ENCODE measurements at places on chromosomes 3 and 15.

DNA sequence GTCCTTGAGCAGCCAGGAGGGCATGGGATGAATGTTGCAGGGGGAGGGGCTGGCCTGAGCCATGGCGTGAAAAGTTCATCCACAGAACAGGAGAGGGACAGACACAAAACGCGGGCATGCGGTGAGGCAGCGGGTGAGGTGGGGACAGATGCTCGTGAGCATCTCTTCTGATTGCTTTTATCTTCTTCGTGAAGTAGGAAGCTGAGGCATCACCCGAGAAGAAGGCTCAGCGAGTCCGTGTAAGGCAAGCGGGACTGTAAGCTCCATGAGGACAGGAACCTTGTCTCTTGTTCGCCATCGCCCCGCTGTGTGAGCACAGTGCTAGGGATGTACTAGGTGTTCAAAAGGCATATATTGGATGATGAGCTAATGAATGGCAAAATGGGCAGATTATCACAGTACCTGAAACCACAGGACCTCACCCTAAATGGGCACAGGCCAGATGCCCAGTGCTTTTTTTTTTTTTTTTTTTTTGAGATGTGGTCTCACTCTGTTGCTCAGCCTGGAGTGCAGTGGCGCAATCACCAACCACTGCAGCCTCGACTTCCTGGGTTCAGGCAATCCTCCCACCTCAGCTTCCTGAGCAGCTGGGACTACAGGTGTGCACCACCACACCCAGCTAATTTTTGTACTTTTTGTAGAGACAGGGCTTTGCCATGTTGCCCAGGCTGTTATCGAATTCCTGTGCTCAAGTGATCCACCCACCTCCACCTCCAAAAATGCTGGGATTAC is 46.8 kb downstream of the CPN2 start:
- DNase-seq: no peak

- DNase-seq: no peak
Measured at GRCh38 chr15:79358069-79358468, 47.2 kb downstream of the TMED3 start.

- no peak for DNase-seq
Measured at GRCh38 chr3:194270627-194271459, 80.3 kb downstream of the CPN2 start.

DNA sequence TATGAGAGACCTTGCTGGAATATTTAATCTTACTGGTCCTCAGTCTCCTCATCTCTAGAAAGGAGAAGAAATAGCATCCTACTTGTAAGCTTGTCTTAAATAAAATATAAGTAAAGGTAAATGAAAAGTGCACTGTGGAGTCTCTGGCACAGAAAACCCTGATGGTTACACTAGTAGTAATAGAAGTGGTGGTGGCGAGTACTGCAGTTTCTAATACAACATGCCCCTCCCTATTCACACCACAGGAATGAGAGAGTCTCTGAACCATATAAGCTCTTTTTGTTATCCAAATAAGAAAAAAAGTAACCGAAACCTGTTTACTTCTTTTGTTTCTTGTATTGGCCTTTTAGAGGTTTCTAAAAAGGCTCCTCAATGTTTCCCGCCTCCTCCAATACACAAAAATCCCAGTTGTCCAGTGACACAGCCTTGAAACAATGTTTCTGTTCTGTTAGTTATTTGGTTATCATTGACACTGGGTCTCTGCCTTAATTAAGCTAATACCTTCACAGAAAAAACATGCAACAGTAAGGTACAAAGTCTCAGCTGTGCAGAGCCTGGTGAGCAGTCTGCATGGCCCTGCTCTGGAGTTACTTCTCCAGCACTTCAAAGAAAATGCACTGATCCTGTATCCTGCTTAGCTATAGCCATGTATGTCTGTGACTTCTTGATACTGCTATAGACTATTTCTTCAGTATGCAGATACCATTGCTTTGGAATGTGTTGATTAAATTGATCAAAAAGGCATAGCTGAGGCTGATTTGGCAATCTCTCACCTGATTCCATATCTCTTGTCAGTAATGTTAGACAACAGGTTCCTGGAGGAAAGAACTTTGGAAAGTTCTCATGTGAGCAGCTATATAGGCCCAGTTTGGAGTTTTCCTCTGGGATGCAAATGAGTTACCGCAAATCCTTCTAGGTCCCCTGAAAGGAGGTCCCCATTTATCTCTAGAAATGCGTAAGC is 315.6 kb upstream of the IL12A start:
- no peak for DNase-seq

GRCh38 chr3:64693031-64693430 is 5.2 kb upstream of the ADAMTS9 start:
- DNase-seq: no peak

- DNase-seq: no peak
Measured at GRCh38 chr3:180802837-180803236, 109.6 kb upstream of the FXR1 start.

- no peak for DNase-seq
Measured at GRCh38 chr3:68142441-68142840, 488.0 kb upstream of the SUCLG2 start.

GRCh38 chr3:134251731-134252391 is 1.2 kb upstream of the RYK start:
- DNase-seq: no peak

DNA sequence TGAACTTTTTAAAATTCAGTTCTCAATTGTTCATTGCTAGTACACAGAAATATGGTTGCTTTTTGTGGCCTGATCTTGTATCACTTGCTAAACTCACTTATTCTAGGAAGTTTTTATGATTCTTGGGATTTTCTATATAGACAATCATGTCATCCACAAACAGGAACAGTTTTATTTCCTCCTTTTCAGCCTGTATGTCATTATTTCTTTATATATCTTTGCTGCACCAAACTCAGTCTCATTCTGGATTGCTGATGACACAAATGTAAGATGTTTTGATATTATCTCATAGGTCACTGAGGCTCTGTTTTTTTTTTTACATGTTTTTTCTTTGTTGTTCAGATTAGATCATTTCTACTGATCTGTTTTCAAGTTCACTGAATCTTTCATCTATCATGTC is 71.7 kb downstream of the TTBK2 start:
- DNase-seq: no peak

DNA sequence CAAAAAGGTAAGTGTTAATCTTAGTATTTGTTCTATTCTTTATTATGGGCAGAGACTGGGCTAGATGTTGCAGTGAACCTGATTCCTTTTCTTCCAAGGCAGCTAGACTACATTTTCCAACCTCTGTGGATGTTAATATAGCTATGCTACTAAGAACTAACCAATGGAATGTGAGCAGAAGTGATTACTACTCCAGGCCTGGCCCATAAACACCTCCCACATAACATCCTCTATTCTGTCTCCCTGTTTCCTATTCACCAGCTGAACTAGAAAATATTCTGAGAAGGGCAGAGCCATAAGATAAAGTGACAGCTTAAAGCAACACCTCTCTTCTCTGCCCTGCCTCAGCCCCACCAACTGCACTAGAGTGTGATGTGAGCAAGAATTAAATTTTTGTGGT is 29.4 kb downstream of the CD200R1L start:
- no peak for DNase-seq

GRCh38 chr3:65322910-65323309 is 635.1 kb upstream of the ADAMTS9 start:
- DNase-seq: no peak

DNA sequence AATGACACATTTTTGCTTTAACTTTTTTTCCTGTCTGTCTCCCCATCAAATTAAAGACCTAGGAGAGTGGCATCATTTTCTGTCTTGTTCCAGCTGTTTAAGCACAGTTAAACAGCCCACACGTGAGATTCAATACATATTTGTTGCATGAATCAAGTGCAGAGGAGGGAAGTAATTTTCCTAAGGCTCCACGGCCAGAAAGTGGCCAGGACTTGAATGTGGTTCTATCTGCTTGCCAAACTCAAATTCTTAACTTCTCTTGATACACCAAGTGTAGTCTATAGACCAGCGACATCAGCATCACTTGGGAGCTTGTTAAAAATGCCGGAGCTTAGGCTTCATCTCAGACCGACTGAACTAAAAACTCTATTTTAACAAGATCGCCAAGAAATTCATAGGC is 724.8 kb upstream of the CFAP20DC start:
- no peak for DNase-seq

DNA sequence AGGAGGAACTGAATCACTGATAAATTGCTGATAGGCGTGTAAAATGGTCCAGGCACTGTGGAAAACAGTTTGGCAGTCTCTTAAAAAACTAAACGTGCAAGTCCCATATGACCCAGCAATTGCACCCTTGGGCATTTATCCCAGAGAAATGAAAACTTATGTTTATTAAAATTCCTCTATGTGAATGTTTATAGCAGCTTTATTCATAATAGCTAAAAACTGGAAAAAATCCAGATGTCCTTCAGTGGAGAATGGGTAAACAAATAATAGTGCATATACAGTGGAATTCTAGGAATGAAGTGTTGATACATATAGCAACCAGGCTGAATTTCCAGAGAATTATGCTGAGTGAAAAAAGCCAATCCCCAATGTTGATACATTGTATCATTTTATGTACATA is 482.2 kb upstream of the PDZRN3 start:
- no peak for DNase-seq

DNA sequence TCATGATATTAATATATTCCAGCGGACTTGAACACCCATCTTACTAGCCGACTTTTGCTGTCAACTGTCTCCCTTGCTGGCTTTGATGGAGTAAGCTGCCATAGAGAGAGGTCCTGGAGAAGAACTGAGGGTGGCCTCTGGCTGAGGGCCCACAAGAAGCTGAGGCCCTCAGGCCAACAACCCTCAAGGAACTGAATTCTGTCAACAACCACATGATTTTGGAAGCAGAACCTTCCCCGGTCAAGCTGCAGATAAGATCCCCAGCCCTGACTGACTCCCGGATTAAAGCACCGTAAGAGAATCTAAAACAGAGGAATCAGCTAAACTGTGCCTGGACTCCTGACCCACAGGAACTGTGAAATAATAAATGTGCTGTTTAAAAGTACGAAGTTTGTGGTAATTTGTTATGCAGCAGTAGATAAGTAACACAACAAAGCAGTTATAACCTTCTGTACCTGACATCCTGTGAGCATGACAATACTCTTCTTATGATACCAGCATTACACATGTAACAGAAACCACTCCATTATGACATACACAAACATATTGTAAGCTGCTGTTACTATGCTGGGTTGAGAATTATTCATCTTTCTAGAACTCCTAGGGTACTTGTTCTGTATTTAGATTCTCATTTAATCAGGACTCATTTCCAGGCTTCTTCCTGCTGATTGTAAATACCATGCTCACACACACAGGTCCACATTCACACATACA is 66.2 kb downstream of the HES1 start:
- no peak for DNase-seq

DNA sequence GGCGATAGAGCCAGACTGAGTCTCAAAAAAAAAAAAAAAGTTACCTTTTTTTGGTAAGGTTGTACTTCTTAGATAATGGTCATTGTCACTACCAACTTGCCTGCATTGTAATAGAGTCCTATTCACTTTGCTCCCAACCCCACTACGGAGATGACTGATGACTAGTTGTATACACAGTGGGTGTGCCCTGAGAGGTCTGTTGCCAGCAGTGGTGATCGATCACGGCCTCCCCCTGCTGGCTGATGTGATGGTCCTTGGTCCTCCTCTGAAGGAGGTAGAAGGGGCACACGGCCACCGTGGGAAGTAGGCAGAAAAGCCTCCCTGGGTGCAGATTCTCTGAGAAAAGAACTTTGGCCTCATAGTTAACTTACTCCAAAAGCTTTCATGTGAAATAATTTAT is 10.7 kb downstream of the GCNT3 start:
- no peak for DNase-seq

- DNase-seq: no peak
Measured at GRCh38 chr15:40499931-40500330, 29.1 kb downstream of the CHST14 start.

GRCh38 chr3:109863701-109864100 is 526.4 kb upstream of the DPPA4 start:
- no peak for DNase-seq

DNA sequence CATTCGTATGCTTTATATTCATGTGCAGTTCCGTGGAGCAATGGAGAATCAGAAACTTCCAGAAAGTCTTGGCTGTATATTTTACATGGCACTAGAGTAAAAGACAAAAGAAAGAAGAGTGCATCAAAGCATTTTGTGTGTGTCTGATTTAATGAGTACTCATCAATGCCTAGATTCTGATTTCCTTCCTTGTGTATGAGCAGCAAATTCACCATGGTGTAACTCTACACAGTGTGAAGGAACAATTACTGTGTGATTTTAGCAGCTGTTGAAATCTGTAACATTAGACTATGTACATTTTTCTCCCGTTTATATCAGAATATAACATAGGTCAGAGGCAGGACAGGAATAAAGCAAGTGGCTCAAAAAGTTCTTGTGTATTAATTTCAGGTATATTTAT is 102.0 kb upstream of the TSC22D2 start:
- DNase-seq: no peak

DNA sequence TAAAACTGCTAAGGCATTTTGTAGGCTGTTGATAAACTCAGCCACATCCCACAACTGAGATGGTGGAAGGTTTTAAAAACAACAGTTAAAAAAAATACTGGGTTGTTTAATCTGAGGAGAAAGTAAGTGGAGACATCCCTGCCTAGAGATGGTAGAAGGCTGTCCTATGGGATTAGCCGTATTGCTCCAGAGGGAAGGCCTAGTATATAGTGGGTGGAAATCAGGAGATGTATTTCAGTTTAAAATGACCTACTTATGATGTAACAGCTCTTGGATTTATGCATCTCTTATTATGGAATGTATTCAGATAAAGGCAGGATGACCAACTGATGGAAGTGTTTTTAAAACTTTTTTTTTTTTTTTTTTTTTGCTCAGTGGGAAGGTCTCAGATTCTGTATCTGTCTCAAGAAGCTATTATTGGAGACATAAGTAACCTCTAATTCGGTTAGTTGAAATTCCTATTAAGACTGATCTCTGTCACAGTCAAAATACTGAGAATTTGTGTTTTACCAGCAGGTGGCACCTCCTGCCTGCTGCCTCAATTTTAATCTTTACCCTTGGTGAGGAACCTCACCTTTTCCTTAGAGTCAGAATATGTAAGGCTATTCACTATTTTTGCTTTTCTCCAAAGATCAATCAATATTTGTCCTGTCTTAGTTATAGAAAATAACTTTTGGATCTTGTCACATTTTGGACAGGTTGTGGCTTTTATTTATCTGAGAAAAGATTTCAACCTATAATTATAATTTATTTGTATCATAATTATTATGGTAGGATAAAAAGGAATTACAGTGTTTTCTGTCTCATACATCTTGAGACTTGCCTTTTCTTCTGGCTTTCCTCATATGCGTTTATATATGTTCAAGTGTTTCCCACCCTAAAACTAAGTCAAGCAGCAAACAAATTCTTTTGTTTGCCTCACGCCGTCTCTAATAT is 63.0 kb downstream of the VPS8 start:
- DNase-seq: no peak

DNA sequence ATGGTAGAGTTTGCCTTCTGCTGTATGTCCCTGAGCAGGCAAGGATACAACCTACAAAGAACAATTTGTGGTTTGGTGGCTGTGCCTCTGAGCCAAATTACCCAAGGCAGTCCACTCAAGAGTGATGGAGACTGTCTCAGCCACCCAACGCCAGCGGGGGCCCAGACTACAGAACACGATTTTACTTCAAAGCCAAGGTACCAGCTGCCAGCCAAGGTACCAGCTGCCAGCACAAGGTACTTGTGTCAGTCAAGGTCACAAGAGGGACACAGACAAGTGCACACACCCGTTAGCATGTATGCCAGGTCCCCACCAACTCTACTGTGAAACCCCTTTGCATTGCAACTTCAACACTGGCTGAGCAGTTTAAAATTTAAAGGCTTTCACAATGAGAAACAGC is 23.5 kb downstream of the COLQ start:
- DNase-seq: no peak

- DNase-seq: no peak
Measured at GRCh38 chr15:42154212-42154941, 2.1 kb downstream of the PLA2G4F start.

Data from stimulated activated CD8-positive, alpha-beta memory T cell treated with anti-CD3 and anti-CD28 coated beads, Interleukin-4, amount 100 ng/mL, for 4 hours (primary cell).